ENCODE measurements at places on chromosomes 7 and 10.

GRCh38 chr7:27201580-27202017 is 1.7 kb upstream of the HOXA13 start:
- no peak for DNase-seq

DNA sequence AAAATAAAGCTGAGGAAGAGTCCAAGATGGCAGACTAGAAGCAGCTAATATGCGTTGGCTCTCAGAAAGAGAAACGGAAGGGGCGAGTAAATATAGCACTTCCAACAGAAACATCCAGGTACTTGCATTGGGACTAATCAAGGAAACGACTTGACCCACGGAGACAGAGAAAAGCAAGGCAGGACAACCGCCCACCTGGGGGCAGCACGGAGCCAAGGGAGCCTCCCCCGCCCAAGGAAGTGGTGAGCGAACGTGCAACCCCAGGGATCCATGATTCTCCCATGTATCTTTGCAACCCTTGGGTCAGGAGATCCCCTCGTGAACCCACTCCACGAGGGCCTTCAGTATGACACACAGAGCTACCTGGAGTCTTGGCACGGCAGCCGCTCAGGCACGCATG is 45.4 kb upstream of the GRM3 start:
- DNase-seq = no peak

DNA sequence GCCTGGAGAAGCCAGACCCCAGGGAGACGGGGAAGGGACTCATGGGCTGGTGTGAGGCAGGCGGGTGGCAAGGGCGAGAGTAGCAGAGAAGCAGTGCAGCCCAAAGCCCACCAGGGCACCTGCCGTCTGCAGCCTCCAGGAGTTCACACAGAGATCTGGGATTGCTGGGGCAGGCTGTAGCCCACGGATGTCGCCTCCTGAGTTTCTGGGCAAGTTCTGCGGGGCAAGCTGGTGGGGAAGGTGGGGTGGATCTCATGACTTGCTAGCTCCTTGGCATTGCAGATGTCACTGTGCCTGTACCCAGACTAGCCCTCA is 6.0 kb downstream of the ADCK2 start:
- DNase-seq = no peak

DNA sequence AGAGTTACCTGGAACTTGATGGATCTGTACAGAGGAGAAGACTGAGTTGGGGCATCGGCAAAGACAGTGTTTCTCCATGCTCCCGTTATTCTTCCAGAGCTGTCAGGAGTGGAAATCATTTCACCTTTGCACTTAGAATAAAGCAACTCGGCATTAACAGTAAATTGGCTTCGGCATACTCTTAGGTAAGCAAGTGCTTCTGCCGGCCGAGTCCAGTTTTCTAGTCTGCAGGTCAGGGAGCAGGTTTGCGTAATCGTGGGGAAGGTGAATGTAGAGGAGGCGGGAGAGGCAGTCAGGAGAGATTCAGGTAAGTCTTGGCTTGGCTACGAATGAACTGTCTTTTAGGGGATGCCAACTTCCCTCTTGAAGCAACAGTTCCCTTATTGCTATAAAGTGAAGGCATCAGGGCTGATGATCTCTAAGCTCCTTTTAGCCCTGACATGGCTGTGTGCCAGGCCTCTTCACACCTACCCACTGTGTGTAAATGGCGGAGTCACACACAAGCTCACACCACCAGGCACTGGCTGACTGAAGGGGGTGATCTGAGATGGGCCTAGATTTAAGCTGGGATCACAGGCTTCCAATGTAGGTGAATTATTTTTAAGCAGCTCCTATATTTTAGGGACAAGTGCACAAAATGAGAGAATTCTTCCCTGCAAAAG is 127.1 kb downstream of the GATA3 start:
- no peak for DNase-seq

DNA sequence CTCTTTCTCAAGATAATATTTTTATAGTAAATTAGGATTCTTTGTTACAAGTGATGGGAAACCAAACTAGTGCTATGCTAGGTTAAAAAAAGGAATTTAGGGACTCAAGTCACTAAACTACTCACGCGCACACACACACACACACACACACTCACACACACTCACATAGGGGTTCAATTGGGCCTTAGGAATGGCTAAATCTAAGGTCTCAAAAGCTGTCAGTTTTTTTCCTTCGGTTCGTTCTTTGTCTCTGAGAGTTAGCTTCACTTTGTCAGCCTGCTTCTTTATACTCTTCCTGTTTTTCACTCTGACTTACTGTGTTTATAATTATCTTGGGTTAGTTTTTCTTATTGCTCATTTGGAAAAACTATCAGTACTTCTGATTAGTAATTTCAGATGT is 138.9 kb downstream of the ADK start:
- no peak for DNase-seq

GRCh38 chr7:17716816-17717215 is 223.5 kb downstream of the SNX13 start:
- DNase-seq = no peak

- no peak for DNase-seq
These were observed 61.2 kb downstream of the RUNDC3B start for GRCh38 chr7:87689374-87689773.

DNA sequence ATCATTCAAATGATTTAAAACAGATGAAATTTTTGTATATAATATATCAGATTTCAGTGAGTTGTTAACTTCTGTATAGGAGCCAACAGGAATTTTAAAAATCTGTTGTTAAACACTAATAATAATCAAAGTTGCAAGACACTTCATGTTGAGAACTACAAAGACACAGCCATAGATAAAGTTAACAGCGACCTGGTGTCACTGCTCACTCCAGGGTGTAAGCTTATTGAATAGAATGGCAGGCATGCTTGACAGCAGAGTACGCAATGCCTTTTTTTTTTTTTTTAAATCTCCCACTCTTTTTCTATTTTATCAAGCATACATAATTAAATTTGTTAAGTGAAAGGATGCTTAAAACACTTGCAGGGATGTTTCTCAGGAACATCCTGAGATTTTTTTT is 32.0 kb downstream of the PCDH15 start:
- no peak for DNase-seq

- DNase-seq = no peak
These were observed at the start of gene SLC16A12 for GRCh38 chr10:89535171-89536012. Gene SLC16A12 (minus strand): TSS chr10:89535594. CDS start chr10:89462578, 73,016 bp downstream.

GRCh38 chr10:21099291-21100062 is 202.4 kb upstream of the NEBL start:
- no peak for DNase-seq

- DNase-seq = no peak
These were observed 38.4 kb downstream of the ATXN7L1 start for GRCh38 chr7:105837765-105838626.

DNA sequence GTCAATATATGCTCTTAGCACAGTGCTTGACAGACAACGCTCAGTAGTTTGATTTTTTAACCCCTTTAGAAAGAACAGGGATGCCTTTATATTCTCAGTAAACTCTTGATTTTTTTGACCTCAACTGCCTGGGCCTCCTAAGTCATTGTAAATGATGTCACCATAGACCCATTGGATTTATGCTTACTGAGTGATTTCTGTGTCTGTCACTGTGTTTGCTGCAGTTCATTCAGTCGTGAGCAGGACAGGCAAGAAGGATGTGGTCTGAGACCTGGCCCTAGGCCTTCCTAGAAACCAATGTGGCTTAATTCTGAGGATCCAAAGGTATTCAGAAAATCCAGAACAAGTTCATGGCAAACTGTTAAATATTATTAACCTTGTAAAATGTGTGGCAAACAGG is 868.1 kb downstream of the XPNPEP1 start:
- no peak for DNase-seq

DNA sequence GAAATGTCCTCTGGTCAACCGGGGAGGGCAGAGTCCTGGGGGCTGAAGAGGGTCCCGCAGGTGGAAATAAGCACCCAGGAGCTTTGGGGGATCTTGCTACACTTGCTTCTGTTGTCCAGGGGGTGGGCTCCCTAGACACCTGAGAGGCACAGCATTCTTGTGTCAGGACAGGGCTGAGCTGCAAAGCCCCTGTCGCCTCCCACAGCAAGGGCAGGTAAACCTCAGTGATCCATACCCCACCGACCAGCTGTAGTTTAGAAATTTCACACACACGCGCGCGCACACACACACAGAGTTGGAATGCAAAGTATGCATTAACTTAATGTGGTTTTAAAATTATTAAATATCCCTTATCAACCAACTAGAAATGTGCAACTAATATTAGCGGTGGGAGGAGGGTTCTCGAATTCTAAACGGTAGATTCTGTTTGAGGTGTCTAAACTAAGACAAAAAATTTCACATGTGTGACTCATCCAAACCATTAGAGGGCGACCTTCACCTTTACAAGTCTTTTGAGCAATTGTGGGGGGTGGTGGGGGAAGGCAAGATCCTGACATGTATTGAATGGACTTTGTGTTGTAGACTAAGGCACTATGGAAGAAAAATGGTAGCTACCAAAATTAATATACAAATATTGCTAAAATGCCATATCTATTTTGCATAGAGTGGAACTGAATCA is 34.3 kb upstream of the PTF1A start:
- DNase-seq = no peak

- DNase-seq = no peak
These were observed 105.7 kb downstream of the RAPGEF5 start for GRCh38 chr7:22251281-22251680.

DNA sequence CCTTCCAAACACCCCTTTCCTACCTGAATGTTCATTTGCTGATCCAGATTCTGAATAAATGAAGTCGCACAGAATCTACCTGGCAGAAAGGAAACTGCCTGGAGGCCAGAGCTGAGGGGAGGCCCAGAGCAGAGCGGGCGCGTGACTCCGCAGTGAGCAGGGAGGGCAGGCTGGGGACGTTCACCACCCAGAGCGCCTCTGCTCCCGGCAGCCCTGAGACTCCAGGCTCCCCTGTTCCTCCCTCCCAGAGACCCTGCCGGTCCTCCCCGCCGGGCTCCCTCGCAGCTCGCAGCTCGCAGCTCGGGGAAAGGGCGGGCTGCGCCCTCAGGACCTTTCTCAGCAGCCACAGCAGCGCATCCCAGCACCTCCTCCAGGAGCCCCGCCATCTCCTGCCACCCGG is 176.7 kb upstream of the ZNF32 start:
- DNase-seq = no peak

DNA sequence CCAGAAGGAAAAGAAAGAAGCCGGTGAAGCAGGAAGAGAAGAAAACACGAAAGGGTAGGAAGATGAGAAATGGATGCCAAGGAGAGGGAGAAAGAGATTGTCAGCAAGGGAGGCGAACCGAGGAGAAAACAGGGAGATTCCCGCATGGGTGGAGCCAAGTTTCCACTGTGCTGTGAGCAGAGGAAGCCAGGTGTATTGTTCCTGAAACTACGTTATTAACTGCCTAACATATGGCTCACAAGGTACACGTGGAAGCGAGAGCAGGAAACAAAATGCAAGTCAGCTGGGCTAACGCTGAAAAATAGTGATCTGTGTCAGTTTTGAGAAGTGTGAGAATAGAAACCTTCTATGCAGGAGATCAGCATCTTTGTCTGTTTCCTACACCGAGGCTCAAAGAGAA is 20.4 kb upstream of the HIPK2 start:
- DNase-seq = no peak

DNA sequence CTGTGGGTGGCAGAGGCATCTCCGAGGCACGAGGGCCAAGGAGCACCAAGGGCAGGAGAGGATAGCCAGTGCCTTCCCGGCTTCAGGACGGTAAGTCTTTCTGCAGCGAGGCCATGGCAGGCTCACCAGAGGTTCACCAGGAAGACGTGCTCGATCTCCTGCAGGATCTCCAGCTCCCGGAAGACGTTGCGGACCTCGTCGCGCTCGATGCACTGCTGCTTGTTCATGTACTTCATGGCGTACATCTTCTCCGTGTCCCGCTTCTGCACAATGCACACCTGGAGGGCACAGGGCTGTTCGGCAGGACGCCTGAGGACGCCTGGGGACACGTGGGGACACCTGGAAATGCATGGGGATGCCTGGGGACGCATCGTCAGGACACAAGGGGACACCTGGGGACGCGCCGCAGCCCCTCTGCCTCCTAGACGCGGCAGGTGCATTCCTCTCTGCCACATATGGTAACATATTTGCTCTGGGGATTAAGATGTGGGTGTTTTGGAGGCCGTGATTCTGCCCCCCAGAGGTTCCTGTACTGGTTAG is 41.2 kb downstream of the DPYSL4 start:
- DNase-seq = no peak

DNA sequence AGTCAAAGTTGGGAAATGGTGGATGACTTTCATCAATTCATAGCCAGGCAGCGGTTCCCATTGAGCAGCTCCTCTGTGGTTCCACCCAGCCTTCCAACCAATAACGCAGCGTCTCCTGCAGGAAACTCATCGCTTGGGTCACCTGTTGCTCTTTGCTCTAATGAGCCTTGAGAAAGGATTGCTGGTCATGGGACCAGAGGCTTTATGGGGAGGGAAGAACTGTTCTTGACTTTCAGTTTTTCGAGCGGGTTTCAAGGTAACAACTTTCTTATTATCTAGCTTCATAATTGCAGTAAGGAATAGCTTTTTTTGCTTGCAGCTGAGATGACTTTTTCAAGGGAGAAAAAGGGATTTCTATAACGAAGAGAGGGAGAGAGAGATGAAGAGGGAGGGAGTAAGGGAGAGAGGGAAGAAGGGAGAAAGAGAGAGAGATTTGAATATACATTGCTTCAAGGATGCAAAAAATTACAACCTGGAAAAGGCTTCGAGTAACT is 405 bp upstream of the ENTPD1 start:
- no peak for DNase-seq
